ENCODE measurements at places on chromosomes 7 and 10.

- DNase-seq: no peak
Measured at GRCh38 chr7:93140582-93141191, 7.5 kb downstream of the SAMD9L start.

DNA sequence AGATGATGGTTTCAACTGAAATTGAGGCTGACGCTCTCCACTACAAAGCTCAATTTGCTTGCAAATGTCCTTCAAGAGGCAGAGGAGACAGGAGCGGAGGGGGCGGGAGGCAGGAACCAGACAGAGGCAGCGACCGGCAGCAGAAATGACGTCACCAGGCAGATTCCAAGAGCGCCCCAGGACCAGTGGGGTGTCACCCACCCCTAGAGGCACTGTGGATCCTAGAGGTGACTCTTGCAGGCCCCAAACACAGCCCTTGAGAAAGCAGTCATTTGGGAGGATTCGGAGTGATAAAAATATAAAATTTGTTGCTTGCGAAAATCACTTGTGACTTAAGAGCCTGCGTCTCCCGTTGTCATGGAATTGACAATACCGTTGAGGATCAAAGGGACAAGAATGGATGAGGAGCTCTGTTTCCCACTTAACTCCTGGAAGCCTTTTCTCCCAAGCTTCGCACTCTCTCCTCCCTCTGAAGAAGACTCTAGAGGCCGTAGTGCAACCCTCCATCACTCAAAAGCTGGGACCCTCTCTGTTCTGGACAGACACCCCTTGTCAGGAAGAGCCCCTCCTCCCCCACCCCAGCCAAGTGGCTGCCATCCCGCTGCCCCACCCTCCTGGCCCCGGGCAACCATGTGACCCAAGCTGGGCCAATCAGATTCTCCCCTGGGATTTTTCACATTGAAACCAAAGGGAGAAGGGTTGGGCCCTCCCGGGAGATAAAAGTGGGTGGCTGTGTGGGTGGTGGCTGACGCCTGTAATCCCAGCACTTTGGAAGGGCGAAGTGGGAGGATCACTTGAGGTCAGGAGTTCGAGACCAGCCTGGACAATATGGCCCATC, 16.3 kb upstream of the SLC29A4 start:
- peak; percentile 48 for DNase-seq

DNA sequence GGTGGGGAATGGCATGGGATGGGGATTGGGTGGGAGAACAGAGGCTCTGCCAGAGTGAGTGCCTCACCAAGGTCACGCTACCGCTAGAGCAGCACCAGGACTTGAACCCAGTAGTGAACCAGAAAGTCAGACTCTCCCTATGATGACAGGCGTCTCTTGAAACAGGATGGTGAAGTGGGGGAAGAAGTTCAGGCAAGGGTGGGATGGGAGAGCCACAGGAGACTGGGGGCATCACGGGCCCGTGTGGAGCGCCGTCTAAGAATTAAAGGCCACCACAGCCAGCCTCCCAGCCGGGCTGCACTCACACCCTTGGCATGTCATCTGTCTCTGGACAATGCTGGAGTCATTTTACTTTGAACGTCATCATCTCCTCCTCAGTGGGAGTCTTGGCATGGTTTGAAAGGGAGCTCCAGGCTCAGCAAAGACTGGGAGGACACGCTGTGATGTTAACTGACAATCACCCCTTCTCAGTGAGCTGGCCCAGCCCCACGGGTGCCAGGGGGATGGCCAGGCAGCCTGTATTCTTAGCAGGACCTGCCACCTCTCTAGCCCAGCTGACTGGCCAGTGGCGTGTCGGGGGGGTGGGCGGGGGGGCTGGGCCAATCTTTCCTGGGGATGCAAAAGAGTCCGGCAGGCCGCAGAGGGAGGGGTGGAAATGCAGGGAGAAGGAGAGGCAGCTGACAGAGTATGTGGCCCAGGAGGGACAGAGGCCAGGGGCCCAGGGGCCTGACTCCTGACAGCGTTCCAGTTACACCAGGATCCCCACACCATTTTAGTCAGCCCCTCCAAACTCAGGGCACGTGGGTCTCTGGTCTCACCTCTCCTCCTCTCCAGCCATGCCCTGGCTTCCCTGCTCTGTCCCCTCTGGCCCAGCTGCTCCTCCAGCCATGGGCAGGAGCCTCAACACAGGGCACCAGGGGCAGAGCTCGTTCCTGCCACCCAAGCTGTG, 96.2 kb downstream of the VOPP1 start:
- no peak for DNase-seq

- DNase-seq: peak; percentile 81
Measured at GRCh38 chr10:80535671-80536360, 1.9 kb upstream of the SH2D4B start.

- no peak for DNase-seq
Measured at GRCh38 chr7:127404286-127405072, 12.0 kb upstream of the ZNF800 start.

DNA sequence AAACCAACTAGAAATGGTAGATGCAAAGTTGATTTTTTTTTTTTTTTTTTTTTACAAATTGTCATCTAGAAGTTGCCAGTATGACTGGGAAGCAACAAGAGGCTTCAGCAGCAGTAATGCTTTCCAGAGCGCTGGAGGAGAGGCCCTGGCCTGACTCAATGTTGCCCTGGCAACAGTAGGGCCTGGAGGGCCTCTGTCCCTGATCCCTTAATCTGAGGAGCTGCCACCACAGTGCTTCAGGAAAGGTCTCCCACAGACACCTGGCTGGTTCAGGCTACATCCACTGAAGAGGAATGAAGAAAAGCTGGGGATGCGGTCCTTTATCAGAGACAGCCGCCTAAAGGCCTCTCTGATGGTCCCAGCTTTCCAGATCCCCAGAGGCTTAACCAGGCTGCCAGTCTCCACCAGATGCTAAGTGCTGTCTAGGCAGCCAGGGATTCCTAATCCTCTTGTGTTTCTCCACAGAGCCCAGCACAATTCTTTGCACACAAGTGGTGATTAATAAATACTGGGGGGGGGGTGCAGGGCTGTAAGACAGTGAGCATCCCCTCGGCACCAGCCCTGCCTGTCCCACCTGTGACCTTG, 33.7 kb downstream of the ZNF777 start:
- DNase-seq: no peak

DNA sequence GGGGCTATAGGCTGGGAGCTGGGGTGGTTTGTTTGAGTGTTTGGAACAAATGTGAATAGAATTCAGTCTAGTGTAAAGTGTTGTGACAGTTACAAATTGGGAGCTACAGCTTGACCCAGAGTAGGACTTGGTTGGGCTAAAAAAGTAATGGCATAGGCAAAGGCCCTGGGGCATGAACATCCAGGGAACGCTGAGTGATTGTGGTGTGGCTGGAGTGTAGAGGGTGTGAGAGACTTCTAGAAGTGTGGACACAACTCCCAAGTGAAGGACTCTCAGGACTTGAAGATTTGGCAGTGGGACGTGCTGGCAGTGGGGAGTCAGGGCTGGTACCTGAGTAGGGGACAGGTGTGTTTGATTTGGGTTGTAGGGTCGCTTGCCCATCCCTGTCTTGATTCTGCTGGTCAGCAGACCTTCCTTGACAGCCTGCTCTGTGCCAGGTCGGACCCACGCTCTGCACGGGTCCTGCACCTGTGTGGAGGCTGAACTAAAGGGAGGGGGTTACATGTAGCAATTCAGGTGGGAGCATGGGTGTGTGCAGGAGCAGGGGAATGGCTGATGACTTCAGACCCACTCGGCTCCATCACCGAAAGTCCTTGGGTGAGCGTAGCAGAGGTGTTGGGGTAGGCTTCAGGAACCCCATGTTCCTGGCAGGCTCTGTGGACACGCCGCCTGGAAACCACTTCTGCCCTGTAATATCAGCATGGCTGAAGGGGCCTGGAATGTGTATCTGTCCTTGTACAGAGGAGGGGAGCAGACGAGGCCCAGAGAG, 43.3 kb downstream of the ZMIZ1 start:
- DNase-seq: no peak

DNA sequence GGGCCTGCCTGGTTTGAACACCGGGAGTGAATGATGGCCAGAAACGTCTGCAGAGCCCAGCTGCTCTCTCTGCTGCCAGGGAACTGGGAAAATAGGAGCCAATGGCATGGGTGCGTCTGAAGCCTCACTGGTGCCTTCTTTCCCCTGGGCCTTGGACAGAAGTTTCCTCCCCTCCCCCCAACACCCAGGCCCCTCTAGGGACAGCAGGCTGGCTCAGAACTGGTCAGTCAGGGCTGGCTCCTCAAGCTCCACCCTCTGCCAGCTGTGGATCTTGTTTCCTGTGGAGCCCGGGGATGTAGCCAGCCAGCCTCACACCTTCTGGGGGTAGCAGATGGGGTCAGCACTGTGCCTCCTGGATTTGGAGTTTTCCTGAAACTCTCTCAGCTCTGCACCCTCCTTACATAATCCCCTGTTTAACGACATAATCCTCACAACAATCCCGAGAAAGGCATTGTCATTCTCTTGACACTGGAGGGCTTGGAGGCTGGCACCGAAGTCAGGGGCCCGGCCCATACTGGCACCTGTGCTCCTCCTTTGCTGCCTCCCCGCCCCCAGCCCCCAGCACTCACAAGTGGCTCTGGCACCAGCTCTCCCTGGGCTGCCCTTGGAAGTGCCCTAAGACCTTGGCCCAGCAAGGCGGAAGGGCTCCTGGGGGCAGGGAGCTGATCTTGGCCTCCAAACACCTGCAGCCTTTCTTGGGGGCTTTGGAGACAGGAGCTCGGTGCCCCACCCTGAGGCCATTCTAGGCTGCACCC, 5.7 kb downstream of the LDB3 start:
- DNase-seq: no peak

DNA sequence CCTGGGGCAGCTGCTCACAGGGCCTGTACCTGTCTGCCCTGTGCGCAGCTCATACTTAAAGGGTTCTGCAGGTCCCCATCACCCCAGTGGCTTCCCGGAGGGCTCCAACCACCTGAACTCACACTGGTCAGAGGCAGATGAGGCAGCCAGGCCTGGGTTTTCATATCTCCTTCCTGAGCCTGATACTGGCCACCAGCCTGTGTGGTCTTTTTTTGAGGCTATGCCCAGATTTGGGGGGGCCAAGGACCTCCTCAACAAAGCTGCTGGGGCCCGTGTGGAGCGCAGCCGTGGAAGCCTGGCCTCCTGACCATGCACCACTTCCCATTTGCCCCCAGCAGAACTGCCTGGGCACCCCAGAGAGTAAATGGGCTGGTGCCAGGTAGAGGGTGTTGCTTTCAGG, 25.7 kb downstream of the PNLIPRP2 start:
- no peak for DNase-seq

DNA sequence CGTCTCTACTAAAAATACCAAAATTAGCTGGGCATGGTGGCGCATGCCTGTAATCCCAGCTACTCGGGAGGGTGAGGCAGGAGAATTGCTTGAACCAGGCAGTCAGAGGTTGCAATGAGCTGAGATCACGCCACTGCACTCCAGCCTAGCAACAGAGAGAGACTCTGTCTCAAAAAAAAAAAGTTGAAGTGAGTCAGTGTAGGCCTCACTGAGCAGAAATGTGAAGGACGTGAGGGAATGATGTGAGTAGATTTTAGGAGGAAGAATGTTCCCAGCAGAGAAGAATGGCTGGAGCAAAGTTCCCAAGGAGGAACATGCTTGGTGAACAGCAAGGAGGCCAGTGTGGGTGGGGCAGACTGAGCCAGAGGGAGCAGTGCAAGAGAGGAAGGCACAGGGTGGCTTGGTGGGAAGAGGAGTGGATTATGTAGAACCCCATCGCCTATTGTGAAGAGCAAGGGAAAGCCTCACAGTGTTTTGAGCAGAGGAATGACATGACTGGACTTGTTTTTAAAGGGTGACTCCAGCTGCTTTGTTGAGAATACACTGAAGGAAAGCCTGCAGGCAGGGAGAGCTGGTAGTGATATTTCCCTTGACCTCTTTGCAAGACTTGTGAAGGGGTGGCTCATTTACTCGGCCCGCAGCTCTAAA, 708.7 kb downstream of the SUGCT start:
- DNase-seq: no peak

GRCh38 chr7:120792861-120793130, 65.1 kb downstream of the TSPAN12 start:
- DNase-seq: no peak

GRCh38 chr10:130493446-130494145, 357.4 kb downstream of the GLRX3 start:
- no peak for DNase-seq

GRCh38 chr10:117946525-117947070, 100.1 kb downstream of the RAB11FIP2 start:
- no peak for DNase-seq

GRCh38 chr7:54969208-54969967, 49.4 kb upstream of the EGFR start:
- DNase-seq: no peak

GRCh38 chr10:97684866-97685394, 2.1 kb downstream of the AVPI1 start:
- no peak for DNase-seq

DNA sequence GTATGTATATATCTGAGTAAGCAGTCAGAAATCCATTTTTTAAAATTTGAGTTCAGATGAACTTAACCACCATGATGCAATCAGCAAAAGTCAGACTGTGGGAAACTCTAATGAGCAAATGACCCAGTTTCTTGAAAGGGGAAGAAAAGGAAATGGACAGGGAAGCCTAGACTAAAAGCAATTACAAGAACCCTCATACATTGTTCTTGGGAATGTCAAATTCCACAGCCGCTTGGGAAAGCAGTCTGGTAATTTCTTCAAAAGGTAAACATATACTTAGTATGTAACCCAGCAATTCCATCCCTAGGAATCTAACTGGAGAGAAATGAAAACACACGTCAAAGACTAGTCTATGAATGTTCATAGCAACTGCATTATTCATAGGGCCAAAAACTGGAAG, 16.4 kb upstream of the FOXK1 start:
- no peak for DNase-seq
